Activated naive CD4-positive, alpha-beta T cell (primary cell): ENCODE measurements at places on chromosomes 6 and 20.

- no peak for DNase-seq
Observed at GRCh38 chr20:16581241-16581640, 8.0 kb upstream of the KIF16B start.

DNA sequence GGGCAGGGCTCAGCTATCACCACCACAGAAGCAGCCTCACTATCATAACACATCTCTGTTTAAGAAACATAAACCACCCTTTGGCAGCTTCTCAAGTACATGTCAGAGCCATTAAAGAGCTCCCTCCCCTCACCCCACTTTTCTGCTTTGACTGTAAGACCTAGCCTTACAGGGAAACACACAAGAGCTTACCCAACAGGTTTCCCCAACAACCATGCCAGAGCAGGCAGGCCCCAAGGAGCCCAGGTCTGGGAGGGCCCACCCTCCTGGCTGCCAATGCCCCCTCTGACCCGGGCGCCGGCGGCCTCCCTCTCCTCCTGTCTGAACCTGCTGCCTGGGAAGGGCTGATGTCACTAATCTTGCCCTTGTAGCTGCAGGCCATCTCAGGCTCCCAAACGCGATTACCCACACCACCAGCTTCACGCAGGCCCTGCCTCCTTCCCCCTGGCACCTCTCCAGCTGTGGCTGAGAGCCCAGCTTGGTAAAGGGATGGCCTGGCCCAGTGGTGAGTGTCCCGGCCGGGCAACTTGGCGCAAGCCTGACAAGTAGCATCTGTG lies 402.0 kb downstream of the MAFB start:
- no peak for DNase-seq

- no peak for DNase-seq
Observed at GRCh38 chr20:33985280-33985679, 8.4 kb upstream of the RALY start.

DNA sequence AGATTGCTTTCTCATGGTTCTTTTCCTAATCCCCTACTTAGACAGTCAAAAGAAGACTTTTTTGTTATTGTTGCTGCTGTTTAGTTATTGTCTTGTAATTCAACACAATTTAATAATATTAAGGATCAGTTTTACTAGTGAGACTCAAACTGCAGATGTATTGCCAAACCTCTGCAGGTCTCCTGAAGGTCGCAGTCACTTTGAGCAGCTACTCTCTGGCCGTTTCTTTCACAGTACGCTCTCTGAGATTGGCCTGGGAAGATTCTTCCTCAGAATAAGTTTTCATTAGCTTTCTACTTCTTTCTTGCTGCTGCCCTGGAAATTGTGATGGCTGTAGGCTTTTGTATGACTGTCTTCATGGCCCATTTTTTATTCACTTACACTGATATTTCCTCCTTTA lies 930.8 kb downstream of the QKI start:
- no peak for DNase-seq

GRCh38 chr6:30129265-30130178 lies 6.4 kb upstream of the TRIM40 start:
- no peak for DNase-seq
